NCI-H1436 (cell line): ENCODE measurements at places on chromosomes 1 and 21.

DNA sequence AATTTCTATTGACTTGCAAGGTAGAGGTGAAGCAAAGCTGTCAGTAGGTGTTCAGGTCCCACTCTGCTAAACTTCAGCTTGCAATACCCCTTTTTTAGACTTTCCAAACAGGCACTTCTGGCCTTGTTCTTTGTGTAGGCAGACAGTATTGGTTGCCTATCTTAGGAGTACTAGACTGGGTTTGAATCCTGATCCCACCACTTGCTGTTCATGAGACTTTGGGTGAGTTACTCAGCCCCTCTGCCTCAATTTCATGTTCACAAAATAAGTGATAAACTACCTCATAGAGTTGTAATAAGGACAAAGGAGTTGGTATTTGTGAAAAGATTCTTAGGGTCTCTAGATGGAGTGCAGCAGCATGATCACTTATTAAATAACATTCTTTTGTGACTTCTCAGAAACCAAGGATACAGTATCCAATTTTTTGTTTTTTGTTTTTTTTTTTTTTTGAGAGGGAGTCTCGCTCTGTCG is 5.2 kb downstream of the RCC1 start:
- DNase-seq = no peak

DNA sequence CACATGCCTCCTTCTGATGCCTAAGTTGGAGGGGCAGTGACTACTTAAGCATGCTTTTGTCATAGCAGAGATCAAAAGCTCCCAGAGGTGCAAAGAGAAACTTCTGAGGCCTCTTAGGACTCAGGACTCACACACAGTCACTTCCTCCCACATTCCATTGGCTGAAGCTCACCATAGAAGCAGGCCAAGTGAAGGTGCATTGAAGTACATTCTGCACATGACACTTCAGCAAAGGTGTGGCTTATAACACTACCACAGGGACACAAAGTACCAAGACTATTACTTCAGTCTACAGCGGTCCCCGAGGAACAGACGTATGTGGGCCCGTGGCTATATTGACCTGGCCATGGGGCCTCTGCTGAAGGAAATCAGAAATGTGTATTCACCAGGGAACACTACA is 2.5 kb upstream of the POGK start:
- no peak for DNase-seq

DNA sequence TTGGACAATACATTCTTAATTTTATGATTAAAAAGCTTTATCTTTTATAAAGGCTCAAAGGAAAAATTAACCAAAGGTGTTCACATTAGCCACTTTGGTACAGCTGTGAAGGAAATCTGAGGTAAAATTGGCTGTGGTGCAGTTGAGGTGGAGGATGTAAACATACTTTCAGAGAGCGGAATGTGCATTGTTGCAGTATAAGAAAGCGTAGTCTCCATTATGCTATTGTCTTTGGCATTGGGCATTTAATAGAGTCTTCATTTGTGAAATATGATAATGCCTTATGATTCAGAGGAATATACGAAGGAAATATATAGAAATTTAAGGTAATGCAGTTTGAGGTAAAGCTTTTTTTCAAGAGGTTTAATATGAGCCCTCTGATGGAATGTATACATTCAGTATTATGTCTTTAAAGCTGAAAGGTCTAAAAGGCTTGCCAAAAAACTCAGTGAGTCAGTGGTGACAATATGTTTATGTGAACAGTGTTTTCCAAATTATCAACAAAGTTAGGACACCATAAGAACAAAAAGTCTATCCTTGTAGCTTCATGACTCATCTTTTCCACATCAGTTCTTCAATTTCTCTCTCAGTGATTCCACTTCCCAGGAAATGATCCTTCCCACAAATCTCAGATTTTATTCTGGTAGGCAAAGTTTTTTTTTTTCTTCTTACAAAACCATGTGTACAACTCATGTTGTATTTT is 26.9 kb upstream of the DDR2 start:
- no peak for DNase-seq

DNA sequence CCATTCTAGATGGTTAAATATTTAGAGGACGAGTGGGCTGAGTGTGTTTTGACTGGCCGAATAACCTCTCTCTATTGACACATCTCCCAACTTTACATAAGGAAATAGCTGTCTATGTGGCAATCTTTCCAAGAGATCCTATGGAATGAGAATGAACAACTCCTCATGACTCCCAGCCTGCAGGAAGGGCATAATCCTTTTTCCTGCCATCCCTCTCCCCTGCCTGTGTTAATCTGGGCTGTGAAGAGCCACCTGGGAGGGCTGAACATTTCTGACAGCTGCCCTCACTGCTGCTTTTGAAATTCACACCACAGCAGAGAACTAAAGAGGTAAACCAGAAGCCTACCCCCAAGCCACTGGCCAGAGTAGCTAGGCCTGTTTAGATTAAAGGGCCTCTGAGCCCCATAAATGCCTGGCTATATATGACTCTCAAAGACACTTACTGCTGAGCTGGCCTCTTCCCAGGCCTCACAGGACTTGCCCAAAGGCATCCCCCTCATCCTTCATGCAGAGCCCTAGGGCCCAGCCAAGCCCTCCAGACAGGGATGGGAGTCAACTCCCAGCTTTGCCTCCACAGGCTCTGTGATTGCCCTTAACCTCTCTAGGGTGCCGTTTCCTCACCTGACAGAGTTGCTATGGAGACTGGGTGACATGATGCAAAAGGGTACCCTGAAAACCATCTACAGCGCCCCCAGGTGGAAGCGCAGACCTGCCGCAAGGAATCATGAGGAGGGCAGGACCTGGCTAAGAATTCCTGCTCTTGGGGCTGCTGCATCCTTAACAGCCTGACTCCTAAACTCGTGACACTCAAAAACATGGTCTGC is 42.0 kb upstream of the LDLRAP1 start:
- no peak for DNase-seq
